ENCODE measurements at places on chromosomes 12 and 14.

- DNase-seq: no peak
Measured at GRCh38 chr12:32549675-32550079, 129.4 kb upstream of the DNM1L start.

- DNase-seq: no peak
Measured at GRCh38 chr12:234019-234418, 20.1 kb upstream of the SLC6A12 start.

GRCh38 chr12:11941606-11942337 lies 129.0 kb upstream of the BCL2L14 start:
- no peak for DNase-seq

DNA sequence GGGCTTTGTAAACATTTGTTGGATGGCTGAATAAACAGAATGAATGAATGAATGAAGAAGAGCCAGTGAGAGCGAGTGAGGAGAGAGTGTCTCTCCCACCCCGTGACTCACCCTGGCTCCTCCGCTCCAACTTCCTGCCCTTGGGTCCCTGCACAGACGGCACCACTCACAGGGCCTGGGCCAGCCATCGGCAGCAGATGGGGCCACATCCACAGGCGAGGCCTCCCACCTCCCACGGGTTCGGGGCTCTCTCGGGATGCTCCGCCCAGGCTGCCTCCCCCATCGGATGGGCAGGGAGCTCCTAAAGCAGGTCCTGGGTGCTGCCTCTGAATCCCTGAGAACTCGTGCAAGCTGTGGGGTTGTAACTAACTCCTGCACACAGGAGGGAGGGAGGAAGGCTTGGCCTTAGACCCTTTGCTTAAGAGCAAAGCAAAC lies 41.3 kb downstream of the CCNK start:
- DNase-seq: no peak

- no peak for DNase-seq
Measured at GRCh38 chr14:93082576-93083001, 33.1 kb downstream of the ITPK1 start.

DNA sequence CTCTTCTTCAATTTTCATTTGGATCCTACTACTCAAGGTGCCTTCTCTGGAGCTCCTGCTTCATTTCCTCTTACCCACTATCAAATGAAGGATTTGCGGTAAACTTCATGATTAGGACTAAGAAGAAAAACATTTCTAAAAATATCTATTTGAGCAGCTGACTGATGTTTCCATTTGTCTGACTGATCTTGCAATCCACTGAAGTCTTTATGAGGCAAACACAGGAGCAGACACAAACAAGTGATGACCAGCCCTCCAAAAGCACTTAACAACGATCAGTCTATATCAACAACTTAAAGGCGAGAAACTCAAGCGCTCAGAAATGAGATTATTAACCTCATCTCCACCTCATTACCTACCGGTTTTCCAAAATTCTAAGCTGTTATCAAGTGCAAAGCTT lies 26.2 kb downstream of the OSBPL8 start:
- no peak for DNase-seq

- DNase-seq: no peak
Measured at GRCh38 chr14:72706485-72706884, 187.4 kb downstream of the DPF3 start.

GRCh38 chr14:47595552-47595951 lies 79.9 kb downstream of the MDGA2 start:
- no peak for DNase-seq

DNA sequence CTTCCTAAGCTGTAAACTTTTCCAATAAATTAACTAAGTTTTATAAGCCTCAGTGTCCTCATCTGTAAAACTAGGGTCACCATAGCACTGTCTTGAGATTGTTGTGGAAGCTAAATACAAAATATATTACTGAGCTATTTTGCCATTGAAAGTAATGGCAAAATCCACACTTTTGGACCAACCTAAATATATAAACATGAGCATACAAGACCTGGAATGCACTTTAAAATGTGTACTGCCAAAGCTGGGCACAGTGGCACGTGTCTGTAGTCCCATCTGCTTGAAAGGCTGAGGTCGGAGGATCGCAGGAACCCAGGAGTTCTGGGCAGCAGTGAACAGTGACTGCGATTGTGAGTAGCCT lies 29.8 kb upstream of the SINHCAF start:
- DNase-seq: no peak

- DNase-seq: no peak
Measured at GRCh38 chr12:22525426-22525825, 18.9 kb downstream of the C2CD5 start.

Data from stimulated activated CD4-positive, alpha-beta T cell treated with anti-CD3 and anti-CD28 coated beads, Interleukin-15, amount 100 ng/mL, for 48 hours (primary cell).